Pulmonary artery endothelial cell (primary cell): ENCODE measurements at places on chromosomes 12 and 14.

DNA sequence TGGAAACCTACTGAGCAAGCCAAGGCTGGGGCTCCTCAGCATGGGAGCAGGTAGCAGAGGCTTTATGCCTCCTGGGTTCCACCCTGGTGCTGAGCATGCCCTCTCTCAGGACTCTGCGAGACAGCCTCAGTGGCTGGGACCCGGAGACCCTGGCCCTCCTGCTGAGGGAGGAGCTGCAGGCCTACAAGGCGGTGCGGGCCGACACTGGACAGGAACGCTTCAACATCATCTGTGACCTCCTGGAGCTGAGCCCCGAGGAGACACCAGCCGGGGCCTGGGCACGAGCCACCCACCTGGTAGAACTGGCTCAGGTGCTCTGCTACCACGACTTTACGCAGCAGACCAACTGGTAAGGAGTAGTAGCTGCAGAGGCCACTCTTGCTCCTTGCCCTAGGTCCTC is 8.4 kb downstream of the ESPL1 start:
- no peak for DNase-seq

DNA sequence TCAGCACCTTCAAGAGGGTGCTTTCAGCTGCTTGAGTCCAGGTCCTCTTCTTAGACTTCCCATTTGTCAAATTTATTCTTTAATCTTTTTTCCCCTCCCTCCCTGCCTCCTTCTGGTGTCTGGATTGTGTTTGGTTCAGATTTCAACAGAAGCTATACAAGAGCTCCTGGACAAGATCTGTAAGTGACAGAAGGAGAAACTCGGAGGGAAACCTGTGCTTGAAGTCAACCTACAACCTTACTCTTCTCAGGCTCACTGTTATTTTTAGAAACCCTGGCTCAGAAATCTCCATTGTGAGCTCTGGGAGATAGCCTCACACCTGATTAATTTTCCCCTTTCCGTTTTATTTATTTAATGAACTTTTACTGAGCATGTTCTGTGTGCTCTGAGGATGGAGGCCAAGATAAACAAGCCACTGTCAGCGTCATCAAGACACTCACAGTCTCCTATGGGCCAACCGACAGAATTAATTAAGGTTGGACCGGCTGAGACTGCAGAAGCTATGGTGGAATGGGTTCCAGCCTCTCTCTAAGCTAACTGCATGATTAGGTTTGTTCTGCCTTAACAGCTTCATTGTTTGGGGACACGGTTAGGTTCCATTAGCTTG is 13.5 kb downstream of the PDE1B start:
- no peak for DNase-seq

DNA sequence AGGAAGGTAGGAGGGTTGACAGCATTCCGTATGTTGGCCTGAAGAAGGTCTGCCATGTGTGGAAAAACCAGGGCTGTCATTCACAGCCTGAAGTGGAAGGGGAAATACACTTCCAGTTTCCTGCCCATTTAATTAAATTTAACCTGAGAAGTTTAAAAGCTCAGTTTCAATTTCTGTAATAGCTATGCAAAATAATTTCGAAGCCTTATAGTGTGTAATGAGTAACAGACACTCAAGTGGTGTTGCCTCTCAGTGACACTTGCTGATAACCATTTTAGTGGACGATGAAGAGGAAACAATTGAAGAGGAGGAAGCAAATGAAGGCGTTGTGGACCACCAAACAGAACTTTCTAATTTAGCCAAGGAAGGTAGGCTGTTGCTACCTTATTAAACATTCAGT is 44.8 kb downstream of the EP400 start:
- no peak for DNase-seq

DNA sequence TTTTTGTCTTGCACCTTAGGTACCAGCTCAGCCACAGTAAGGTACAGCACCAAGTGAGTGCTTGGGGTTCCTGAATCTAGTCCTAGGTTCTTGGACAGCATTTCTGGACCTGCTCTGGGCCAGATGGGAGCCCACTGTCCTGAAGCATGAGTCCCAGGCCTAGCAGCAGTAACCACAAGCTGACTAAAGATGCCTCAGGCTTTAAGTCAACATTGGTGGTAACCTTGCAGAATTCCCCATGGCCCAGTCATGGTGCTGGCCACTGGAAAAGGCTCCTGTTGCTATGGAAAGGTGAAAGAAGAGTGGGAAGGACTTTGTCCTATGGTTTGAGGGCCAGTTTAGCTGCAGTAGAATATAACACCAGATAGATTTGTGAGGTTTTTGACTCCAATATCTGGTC is 86.9 kb upstream of the CLEC14A start:
- no peak for DNase-seq

DNA sequence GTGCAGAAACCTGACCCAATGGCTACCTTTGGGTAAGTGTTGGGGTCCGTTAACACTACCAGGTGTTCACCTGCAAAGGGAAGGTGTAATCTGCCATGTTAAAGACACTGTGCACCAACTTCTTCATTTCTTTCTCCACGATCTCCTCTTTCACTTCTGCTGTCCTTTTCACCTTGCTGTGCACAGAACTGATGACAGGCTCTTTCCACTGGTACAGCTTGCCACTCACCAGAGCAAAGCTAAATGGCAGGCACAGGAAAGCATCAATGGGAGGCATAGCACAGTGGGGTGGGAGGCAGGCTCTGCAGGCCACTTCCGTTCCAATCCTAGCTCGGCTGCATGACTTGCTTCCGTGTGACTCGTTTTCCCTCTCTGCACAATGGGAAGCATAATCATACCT is 2.6 kb upstream of the C12orf76 start:
- no peak for DNase-seq

- DNase-seq: no peak
Measured at GRCh38 chr12:94644141-94644979, 6.0 kb downstream of the TMCC3 start.
